ENCODE measurements at places on chromosomes 2 and 18. TPM values are rescaled to one million over a fixed set of nuclear protein-coding genes. Genes with fewer than 3 reads are reported as not detected.

PIEZO2 gene
- 0.61 TPM for total RNA-seq

TTN gene
- under 0.01 TPM for total RNA-seq

KCNS3 gene
- total RNA-seq = 1.1 TPM

IL1R1 gene
- total RNA-seq = 32.8 TPM

MAB21L4 gene
- 0.26 TPM for total RNA-seq
